ENCODE measurements at places on chromosomes 3 and 15.
A peak's percentile ranks its signal among the peaks of the same experiment; 100 is the strongest.

DNA sequence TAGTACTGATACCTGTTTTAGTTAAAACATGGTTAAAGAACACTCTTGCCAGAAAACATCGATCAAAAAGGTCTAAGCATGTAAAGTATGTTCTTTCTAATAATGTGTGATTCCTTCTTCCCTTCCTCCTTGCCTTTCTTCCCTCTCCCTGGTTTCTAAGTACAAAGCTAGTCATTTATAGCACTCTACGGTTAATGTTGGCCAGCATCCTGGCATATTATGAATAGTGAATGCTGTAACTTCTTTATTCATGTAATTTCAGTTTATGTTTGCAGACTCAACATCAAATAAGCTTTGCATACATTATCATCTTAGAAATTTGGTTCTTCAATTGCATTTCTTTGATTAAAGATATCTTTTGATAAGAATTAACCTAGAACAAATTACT, 27.1 kb downstream of the P2RY12 start:
- no peak for DNase-seq

GRCh38 chr15:69576035-69576526, 123.5 kb downstream of the RPLP1 start:
- peak; percentile 68 for DNase-seq

GRCh38 chr15:40498418-40498817, 27.6 kb downstream of the CHST14 start:
- no peak for DNase-seq

- DNase-seq = no peak
These were observed 181.3 kb downstream of the ECT2 start for GRCh38 chr3:172931746-172932285.

DNA sequence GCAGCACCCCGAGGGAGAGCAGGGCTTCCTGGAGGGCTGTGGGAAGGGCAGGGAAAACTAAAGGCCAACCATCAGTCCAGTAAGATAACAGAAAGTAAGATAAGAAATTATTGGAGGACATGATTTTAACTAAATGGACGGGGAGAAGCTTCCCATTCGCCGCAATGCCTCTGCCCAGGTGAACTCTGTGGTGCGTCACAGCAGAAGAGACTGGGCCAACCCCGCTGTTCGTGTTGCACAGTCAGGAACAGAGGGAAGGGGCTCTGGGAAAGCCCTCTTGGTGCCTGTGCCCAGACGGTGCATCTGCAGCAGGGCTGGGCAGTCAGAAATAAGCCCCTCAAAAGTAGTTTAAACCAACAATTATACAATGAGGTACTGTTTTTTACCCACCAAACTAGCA, 284.1 kb downstream of the OCA2 start:
- no peak for DNase-seq

All from CD4-positive, alpha-beta T cell treated with Interleukin-12 subunit alpha and Interleukin-12 subunit beta, for 1 hour (primary cell).